Cortex of kidney (tissue), 1 donor: ENCODE measurements at places on chromosomes 5 and 9.

- DNase-seq = no peak
Measured at GRCh38 chr9:95667789-95668188, 151.0 kb upstream of the PTCH1 start.

- no peak for DNase-seq
Measured at GRCh38 chr9:136051453-136051836, 43.6 kb downstream of the NACC2 start.

GRCh38 chr9:22389271-22389670 is 57.4 kb upstream of the DMRTA1 start:
- no peak for DNase-seq

- no peak for DNase-seq
Measured at GRCh38 chr9:73893230-73893629, 603.9 kb upstream of the RORB start.

DNA sequence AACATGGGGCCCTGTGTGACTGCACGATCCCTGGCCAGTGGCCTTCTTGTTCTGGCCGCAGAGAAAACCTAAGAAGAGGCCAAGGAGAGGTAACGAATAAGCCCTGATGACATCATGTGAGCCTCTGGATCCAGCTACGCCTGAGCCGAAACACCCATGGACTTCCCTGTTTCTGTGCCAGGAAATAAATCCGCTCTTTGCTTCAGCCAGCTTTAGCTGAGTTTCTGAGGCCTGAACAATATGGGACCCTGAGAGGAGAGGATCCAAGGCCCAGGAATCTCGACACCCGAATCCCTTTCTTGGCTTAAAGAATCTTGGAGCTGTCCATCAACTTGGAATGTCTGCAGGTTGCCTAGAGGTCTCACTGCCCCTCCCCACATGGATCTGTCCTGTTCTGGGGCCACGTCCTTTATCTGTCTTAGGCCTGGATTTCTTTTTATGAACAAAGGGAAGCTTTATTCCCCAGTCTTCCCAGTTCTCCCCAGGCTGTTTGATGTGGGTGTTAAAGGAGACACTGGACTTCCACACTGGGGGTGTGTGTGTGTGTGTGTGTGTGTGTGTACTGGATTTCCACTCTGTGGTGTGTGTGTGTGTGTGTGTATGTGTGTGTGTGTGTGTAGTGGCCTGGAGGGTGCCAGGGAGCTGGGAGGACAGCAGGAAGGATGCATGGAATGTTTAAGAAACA is 13.7 kb downstream of the IER5L start:
- DNase-seq = no peak

DNA sequence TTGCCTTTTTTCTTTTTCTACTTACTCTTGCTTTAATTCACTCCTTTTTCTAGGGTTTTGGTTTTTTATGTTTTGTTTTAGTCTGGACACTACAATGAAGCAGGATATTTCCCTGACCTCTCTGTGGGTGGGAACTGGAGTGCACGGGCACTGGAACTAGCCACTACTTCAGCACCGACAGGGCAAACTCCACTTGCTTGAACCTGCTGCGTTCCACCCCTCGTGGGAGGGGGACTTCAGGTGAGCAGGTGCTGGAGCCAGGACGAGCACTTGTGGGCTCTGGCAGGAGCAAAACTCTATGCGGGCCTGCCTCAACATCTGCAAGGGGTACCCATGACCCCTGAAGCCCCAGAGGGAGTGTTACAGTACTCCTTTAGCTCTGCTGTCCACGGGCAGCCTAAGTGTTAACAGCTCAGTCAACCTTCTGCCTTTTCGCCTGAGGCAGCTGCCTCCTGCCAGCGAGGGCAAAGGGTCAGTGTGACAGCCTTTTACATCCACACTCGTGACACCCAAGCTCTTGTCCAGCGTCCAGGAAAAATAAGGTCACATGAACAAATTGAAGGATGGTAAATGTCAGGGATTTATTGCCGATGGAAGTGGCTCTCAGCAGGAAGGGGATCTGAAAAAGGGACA is 144.1 kb upstream of the NFIL3 start:
- DNase-seq = no peak

GRCh38 chr5:136080483-136081216 is 51.9 kb downstream of the TGFBI start:
- no peak for DNase-seq

- DNase-seq = no peak
Measured at GRCh38 chr5:122612901-122613300, 162.0 kb upstream of the SNX2 start.

DNA sequence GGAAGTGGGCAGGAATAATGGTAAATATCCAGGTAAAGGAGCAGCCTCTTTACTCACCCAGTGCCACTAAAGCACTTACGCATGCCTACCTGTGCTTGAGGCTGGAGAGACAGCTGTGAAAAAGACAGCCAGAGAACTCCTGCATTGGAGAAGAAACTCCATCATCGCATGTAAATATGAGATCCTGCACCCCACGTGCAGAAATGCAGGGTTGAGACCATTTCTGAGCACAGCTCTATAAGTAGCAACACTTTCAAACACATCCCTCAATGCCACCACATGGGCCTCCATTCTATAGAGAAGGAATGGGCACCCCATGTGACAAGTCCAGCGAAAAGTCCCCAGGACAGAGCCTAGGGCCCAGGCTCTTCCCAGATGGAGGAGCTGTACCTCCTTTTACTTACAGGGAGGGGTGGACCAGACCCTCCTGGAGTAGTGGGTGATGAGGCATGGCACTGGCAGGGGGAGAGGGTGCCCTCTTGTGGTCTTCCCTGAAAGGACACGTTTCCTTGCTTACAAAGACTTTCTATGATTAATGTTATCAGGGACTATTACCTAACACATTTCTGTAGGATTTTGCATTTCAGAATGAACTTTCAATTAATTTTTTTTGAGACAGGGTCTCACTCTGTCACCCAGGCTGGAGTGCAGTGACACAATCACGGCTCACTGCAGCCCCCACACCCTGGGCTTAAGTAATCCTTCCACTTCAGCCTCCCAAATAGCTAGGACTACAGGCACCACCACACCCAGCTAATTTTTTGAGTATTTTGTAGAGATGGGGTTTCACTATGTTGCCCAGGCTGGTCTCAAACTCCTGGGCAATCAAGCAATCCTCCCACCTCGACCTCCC is 55.3 kb upstream of the IL17B start:
- no peak for DNase-seq

GRCh38 chr5:59569608-59570334 is 323.8 kb downstream of the PDE4D start:
- DNase-seq = no peak

- DNase-seq = no peak
Measured at GRCh38 chr5:77463905-77464304, 28.2 kb downstream of the WDR41 start.

GRCh38 chr9:36679710-36680109 is 107.0 kb downstream of the MELK start:
- no peak for DNase-seq

DNA sequence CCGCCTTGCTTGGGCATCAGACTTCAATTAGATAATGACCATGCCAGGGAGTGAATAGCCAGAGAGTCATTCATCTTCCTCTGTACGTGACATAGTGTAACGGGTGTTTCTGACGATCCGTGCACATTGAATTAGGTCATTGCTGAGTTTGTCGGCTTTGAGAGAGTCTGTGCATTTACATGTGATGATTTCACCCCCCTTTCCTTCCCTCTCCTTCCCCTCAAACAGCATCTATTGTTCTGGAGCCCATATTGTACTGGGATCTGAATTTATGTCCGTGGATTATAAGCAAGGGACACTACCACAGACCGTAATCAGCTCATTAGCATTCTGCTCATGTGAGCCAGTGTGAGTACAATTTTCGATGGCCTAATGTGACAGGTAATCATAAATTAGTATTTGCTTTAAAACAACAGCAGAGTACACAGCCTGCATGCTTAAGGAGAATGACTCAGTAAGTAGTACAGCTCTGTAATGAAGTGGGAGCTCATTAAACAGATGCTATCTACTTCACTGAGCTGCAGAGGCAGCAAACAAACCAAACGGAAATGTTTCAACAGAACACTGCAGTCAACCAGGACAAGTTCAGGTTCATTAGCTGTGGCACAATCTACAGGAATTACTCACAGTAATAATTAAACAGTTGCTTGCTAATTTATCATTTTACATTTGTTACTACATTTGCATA is 302.1 kb downstream of the CSNK1G3 start:
- no peak for DNase-seq

DNA sequence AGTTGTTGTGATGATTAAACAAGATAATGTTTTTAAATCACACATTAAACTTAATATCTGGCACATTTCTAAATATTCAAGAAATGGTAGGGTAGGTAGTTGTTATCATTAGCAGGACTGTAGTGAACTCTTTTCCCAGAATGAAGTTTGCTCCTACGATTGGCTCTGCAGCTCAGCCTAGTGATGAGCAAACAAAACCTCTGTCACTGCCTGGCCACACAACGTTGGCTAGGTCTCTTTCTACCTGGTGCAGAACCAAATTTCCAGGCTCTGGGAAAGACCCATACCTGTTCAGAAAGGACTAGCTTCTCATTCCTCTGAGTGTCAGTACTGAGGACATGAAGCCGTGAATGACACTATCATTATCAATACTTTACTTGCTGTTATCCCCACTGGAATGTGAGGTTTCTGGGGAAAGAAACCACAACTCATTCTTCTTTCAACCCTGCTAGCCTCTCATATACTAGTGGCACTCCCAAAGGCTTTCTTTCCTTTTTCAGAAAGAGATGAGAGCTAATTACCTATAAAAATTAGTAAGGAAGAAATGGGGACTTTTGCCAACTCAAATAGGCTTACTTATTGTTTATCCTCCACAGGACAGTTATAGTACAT is 219.3 kb upstream of the TRIM32 start:
- DNase-seq = no peak

DNA sequence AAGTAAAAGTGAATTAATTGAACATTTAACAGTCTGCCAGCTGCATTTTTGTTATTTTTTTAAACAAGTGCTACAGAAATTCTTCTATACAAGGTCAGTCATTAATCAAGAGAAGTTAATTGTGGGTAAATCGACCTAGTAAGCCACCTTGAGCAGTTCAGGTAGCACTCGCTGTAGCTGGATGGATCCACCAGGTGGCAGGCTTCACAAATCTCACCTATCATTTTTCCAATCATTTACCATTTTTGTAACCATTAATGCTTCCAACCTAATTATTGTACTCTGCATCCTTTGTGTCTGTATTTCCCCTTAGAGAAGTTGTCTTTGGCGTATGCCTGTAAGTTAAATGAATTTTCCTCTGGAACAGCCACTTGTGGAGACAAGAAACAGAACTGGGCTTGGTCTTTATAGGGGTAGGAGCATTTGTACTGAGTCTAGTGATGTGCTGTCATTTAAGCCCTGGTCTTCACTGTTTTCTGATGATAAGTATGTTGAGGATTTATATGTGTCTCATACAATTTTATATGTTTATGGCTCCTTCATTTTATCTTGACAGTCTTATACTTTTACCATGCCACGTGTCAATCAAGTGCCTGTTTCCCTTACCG is 39.5 kb downstream of the CD180 start:
- no peak for DNase-seq

DNA sequence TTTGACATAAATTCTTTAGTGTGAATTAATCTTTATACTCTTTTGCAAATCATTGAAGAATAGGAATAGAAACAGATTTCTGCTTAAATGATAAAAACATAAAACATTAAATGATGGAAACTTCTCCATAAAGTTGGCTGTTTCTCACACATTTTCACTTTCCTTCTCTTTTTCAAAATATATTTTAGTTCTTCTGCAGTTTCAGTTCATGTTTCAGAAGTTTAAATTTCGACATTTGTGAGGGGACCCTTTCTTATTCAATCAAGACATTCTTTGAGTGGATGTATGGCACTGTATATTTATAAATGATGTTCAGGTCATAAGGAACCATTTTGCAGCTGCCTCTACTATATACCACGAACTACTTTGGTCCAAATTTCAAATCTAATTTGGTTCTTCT is 34.6 kb downstream of the TNFAIP8 start:
- no peak for DNase-seq

DNA sequence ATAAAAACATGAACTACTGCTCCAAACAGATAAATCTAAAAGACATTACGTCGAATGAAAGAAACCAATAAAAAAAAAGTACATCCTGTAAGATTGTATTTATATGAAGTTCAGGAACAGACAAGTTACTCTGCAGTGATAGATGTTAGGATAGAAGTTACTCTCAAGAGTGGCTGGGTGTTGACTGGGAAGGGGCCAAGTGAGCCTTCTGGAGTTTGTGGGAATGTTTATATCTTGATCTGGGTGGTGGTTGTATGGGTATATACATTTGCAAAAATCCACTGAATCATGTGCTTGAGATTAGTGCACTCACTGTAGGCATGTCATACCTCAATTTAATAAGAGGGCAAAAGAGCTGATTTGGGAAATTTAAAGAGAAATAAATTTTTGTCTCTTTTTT is 485.8 kb downstream of the ARHGEF28 start:
- DNase-seq = no peak

DNA sequence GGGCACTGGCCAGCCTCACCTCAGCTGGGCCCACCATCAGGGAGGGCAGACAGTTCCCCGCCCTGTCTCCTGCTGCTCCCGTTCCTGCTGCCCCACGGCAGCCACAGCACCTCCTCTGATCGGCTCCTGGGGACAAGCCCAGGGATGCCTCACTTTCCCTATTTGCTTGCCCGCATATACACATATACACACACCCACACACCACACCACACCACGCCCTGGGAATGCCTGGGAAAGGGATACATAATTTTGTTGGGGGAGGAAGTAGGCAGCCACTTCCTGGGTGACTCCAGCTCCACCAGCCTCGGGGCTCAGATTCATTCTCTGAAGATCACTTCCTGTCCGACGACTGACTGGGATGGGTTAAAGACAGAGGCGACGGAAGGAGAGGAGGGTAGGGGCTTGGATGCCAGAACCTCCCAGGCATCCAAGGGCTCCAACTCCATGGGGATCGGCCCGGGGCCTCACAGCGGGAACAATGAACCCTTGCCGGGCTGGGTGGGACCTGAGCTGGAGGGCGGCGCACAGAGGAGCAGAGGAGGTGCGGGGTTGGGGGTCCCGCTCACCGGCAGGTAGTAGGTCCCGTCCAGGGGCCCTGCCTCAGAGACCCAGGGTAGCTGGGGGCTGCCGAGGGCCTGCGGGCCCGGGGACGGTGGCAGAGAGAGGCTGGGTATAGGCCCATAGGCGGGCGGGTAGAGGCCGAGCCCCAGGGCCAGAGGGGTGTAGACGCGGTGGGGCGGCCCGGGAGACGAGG is 2.0 kb upstream of the MZB1 start:
- no peak for DNase-seq

DNA sequence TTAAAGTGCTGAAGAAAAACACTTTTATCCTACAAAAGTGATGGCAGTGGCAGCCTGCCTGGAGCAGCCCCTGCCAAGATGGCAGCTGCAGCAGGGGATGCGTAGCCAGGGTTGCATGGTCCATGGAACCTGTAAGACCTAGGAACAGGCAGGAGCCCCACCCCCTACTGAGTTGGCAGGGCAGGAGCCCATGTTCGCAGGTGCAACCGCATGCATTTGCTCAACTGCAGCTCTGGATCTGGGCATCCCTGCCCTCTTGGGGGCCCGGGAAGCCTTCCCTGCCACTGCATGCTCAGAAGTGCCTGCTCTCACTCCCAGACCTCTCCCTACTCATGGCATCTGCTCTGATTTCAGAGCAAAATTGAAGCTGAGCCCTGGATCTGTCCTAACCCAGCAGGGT is 779.6 kb downstream of the CDH18 start:
- DNase-seq = no peak
